Activated CD8-positive, alpha-beta memory T cell treated with anti-CD3 and anti-CD28 coated beads for 36 hours (primary cell): ENCODE measurements at places on chromosomes 7 and 10. TPM values are rescaled to one million over a fixed set of nuclear protein-coding genes. Genes with fewer than 3 reads are reported as not detected.

Gene GRM3
- not detected for total RNA-seq

Gene PLCE1
- not detected for total RNA-seq

Gene FXYD4
- not detected for total RNA-seq

Gene CUBN
- 0.59 TPM for total RNA-seq

Gene SFTPA1
- not detected for total RNA-seq

Gene SLC12A9
- total RNA-seq, result 26.4 TPM

Gene LOXL4
- not detected for total RNA-seq

Gene MAP3K8
- 36.9 TPM for total RNA-seq

Gene PIK3CG
- total RNA-seq, result 26.9 TPM

Gene TEX36
- not detected for total RNA-seq

Gene ADRA2A
- total RNA-seq, result not detected
